ENCODE measurements at places on chromosomes 1 and 21.

- no peak for DNase-seq
Observed at GRCh38 chr1:109793089-109793485, 29.4 kb upstream of the EPS8L3 start.

GRCh38 chr1:8004803-8005573 is 21.1 kb downstream of the ERRFI1 start:
- DNase-seq, result peak; percentile 90

DNA sequence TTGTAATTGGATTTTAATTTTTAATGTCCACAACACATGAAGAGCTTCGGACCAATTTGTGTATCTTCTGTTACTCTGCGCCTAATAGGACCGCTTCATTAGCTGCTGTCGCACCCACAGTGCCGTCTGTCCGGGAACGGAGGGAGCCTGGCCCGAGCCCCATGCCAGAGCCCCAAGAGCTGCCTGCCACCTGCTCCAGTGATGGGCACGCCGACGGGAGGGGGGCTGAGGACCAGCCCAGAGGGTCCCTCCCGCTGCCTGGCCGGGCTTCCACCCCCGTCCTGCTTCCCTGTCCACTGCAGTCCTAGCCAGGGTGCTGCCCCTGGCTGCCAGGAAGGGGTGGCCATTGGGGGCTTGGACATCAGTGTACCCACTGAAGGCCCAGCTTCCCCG is 30.3 kb upstream of the PLCH2 start:
- DNase-seq, result no peak

- DNase-seq, result no peak
Observed at GRCh38 chr1:154767315-154768240, 102.5 kb downstream of the KCNN3 start.

DNA sequence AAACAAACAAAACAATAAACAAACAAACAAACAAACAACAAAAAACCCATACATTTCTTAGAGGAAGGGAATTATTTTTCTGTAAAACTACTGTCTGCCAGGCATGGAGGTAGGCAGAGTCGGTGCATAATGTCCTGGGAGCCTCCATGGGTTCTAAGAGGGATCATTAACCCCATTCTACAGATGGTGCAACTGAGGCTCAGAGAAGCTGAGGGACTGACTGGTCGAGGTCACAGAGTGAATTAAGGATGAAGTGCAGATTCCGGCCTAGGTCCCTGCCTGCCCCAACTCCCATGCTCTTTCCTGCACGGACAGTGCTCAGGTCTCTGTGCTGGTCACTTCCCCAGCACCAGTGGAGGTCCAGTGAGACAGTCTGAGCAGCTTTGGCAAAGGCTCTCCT is 15.8 kb upstream of the WNT4 start:
- DNase-seq, result no peak

GRCh38 chr1:11787251-11787803 is 18.4 kb downstream of the MTHFR start:
- DNase-seq, result no peak

GRCh38 chr1:23699280-23700179 is 7.9 kb downstream of the RPL11 start:
- no peak for DNase-seq

- peak; percentile 32 for DNase-seq
Observed at GRCh38 chr1:179314928-179315327, 21.3 kb downstream of the SOAT1 start.

DNA sequence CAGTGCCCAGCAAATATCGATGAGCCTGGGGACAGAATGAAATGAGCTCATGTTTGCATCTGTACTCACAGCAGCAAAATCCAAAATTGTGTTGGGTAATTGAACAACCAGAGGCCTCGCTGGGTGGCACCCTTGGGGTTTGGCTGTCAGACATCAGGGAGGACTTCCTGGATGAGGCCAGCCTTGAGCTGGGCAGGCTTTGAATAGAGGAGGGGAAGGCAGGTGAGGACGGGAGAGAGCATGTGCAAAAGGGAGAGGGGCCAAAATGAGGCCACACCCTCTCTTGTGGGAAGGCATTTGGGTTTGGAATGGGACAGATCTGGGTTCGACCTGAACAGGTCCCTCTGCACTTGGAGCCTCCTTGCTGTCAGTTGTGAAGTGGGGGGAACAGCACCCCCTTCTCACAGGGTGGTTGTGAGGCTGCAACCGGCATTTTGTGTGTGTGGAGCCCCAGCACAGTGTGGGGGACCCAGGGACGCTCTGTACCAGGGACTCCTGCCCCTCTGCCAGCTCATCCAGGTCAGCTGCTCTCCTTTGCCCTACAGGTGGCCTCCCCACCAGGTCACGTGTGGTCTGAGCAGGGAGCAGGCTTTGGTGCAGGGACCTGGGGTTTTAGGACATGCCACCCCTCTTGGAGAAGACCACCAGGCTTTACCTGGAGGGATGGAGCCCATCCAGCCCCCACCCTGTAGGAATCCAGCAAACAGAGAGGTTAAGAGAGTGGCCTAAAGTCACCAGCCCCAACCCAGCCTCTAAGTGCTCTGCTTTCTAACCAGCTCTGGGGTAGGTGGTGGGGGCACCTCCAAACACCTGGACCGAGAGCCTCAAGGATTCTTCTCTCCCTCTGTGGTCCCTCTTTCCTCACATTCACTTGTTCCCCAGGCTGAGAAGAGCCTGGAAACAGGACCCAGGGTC is 521.8 kb downstream of the PTPRU start:
- DNase-seq, result no peak

DNA sequence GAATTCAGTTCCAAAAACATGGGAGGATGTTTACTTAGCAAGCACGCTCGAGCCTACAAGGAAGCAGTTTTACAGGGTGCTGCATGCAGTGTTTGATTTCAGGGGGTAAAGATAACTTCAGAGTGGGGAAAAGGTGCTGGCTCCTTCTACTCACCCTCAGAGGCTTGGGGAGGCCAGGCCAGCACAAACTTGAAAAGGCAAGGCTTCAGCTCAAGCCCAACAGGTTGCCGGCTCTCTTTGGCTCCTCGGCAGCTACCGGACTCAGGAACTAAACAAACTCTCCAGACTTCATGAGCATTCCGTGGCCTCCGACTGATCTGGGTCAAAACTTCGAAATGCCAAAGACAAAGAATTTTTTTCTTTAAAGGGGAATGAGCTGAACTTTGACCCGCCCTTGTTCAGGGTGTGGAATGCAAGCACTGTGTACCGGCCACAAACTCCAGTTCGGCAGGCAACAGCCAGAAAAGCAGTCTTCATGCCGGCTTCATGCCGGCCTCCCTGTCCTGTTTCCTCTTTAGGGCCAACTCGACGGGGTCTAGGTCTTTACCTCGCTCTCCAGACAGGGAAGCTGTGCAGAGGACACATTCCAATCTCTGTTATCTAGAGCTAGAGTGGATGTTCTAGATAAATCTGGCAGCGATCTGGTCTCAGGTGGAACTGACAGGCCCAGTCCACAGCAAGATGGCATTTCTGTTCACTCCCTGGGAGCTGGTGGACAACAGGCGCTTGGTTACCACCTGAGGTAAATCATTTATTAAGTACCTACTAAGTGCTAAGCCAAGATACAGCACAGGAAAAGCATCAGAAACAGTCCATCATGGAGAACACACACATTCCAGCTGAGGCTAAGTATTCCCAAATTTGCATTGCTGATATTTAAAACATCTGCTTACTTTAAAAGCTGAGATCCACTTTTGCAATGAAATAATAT is 75.0 kb downstream of the CD46 start:
- DNase-seq, result peak; percentile 25

DNA sequence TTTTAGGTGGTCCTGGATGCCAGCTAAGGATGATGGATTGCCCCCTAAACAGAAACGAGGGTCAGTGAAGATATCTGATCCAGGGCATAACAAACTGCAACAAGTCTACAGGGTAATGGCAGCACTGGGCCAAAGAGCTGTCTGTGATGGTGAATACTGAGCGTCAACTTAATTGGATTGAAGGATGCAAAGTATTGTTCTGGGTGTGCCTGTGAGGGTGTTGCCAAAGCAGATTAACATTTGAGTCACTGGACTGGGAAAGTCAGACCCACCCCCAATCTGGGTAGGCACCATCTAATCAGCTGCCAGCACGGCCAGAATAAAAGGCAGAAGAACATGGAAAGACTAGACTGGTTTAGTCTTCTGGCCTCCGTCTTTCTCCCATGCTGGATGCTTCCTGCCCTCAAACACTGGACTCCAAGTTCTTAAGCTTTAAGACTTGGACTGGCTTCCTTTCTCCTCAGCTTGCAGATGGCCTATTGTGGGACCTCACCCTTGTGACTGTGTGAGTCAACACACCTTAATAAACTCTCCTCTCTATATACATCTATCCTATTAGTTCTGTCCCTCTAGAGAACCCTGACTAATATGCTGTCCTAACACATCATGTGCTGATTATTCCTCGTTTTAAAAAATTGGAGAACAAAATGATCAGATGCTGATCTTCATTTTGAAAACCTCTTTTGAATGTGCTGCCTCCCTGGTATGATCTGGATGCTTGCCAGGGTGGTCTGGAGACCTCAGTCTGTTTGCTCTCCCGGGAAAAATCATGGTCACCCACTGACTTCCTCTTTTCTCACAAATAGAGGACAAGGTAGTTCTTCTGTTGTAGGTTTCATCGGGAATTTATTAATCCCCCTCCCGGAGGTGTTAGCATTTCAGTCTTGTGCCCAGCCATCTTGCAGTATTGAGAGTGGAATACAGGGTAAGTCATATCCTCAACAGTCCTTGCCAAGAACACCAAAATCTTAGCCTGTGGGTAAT is 234.7 kb downstream of the SETD4 start:
- DNase-seq, result no peak

DNA sequence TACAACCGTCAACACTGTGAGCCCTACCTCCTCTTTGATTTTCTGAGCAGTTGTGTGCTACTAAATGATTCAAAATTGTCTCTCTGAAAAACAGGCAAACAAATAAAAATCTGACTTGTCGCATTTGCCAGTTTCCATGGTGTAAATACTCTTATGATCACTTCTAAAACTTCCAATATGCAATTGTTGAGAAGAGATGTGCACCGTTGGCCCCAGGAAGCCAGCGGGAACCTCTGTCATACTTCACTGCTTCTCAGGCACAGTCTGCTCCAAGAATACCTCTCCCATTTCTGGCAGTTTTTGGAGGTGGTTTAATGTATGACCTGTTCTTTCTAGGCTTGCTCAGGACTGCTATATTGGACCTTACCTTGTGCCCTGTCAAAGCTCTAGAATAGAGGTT is 196.0 kb upstream of the NCAM2 start:
- DNase-seq, result no peak

DNA sequence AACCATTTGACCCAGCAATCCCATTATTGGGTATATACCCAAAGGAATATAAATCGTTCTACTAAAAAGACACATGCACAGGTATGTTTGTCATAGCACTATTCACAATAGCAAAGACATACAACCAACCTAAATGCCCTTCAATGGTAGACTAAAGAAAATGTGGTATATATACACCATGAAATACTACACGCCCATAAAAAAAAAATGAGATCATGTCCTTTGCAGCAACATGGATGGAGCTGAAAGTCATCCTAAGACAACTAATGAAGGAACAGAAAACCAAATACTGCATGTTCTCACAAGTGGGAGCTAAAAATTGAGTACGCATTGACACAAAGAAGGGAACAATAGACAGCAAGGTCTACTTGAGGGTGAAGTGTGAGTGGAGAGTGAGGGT is 72.0 kb downstream of the EIF4G3 start:
- no peak for DNase-seq

DNA sequence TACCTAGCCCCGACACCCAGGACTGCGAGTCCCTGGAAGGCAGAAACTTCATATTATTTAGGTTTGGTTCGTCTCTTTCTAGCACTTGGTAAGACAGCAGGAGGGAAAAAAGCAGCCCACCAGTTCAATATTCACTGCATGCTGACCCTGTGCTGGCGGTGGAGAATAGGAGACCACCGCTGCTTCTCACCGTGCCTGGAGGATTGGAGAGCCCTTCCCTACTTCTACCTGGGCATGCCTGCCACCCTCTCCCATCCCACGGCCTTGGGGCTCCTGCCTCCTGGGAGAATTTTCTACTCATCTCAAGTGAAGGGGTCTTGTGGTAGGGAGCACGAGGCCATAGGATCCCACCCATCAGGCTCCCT is 5.4 kb downstream of the MTHFR start:
- no peak for DNase-seq

DNA sequence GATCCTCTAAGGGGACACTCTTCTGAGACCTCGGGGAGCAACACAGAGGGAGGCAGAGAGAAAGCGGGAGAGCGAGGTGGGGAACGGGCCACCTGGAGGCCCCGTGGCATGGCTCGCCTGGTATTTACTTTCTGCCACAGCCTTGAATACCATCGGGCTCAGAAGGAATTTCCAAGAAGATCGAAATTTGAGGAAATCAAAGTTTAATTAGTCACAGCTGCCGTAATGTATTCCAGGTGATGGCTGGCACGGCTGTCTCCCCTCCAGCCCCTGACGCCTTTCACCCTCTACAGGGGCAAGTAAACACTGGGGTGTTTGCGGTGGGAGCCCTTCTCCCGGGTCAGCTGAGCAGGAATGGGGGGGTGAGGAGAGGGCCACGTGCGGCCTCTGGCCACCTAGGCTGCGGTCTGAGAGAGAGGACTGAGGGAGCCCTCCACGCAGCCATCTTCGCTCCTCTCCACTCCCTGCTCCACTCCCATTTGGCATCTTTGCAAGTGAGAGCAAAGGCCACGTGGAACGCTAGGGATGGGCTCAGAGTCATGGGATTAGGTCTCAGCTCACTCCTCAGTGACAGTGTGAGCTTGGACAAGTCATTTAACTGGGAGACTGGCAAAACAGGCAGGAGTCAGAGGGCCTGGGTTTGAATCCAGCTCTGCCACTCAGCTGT is 125.2 kb downstream of the SYF2 start:
- no peak for DNase-seq

GRCh38 chr1:163258181-163258580 is 55.5 kb upstream of the RGS5 start:
- DNase-seq, result no peak

- DNase-seq, result no peak
Observed at GRCh38 chr1:23383577-23384311, 14.1 kb upstream of the ZNF436 start.

DNA sequence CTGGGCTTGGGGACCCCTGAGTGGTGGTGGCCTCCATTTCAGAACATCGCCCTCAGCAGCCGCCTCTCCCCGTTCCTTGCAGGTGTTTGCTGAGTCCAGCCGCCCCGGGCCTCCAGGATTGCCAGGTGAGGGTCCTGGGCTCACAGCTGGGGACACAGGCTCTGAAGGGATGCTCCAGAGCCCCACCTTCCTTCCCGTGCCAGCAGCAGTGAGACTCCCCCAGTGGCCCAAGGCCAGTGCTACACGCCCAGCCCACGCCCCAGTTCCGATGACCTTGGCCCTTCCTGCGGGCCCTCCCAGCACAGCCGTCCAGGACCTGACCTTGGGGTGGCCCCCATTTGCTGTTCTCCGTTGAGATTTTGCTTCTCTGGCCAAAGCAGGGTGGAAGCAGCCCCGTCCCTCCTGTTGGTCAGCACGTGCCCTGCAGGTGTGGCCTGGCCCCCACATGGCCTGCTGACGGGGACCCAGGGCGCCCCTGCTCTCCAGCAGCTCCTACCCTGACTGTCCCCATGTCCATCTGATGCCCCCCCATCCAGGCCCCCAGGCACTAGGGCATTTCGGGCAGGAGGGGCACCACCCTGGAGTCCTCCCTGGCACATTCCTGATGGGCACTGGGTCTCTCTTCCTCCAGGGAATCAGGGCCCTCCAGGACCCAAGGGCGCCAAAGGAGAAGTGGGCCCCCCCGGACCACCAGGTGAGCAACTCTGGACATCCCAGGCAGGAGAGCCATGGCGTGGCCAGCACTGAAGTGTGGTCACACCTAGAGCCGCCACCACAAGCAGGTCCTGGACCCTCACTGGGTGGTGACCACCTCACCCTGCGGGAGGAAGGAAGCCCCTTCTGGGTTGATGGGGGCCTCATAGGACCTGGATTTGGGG is 45.0 kb downstream of the SLC19A1 start:
- no peak for DNase-seq

- no peak for DNase-seq
Observed at GRCh38 chr1:218634212-218634611, 289.1 kb downstream of the TGFB2 start.

GRCh38 chr1:47687631-47688460 is 250.0 kb downstream of the FOXD2 start:
- no peak for DNase-seq
